ENCODE measurements at places on chromosomes 1 and 21.

GRCh38 chr1:53111073-53111556 is 31.3 kb downstream of the SLC1A7 start:
- DNase-seq, result no peak

DNA sequence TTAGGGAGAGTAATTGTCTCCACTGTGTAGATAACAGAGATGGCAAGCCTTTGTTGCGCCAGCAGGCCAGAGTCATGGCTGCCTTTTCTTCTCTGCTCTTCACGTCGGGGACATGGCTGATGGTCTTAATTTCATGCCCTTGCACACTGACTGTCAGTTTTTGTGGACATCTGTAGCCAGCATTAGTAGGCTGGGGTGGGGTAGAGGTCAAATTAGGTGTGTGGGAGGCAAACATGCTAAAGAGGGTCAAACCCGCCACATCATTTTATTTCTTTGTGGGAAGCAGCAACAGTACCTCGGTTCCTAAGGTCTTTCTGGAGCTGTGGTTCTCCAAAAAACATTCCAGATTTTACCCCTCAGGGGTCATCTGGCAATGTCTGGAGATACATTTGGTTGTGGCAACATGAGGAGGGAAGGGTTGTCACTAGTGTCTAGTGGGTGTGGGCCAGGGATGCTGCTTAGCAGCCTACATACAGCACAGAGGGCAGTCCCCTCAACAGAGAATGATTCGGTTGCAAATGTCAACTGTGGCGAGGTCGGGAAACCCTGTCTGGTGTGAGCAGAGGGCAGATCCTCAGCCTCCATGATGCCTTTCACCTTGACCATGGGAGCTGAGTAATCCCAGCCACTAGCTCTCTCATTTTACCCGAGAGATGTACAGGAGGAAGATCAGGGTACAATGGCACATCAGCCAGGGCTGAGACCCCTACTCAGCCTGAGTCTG is 14.7 kb downstream of the RUNX1 start:
- DNase-seq, result no peak

- no peak for DNase-seq
These were observed 47.3 kb upstream of the CNN3 start for GRCh38 chr1:94974241-94974640.

DNA sequence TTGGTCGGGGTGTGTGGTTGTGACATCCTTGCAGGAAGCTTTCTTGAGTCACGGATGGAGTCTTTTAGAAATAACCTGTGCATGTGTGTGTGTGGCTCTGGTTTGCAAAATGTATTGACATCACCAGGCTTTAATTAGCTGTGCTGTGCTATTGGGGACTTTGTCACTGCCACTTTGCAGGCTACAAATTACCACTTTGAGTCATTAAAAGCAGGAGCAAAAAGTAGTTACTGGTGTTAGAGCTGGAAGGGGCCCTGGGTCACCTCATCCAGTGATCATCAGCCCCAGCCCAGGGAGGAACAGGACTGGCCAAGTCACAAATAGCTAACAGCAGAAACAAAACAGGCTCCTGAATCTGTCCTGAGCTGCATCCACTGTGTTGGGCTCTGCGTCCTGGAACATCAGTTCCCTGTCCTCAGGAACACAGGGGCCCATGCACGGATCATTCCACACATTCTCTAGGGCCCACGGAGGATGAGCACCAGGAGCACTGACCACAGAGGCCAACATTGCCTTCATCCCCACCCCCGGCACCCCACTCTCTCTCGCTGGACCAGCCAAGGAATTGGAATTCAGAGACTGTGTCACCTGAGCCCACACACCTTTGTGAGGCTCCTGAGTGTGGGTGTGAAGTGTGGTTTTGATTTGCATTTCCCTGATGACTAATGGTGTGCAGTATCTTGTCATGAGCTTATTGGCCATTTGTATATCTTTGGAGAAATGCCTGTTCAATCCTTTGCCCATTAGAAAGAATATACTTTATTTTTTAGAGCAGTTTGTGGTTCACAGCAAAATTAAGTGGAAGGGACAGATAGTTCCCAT is 280.1 kb upstream of the C1orf174 start:
- no peak for DNase-seq

DNA sequence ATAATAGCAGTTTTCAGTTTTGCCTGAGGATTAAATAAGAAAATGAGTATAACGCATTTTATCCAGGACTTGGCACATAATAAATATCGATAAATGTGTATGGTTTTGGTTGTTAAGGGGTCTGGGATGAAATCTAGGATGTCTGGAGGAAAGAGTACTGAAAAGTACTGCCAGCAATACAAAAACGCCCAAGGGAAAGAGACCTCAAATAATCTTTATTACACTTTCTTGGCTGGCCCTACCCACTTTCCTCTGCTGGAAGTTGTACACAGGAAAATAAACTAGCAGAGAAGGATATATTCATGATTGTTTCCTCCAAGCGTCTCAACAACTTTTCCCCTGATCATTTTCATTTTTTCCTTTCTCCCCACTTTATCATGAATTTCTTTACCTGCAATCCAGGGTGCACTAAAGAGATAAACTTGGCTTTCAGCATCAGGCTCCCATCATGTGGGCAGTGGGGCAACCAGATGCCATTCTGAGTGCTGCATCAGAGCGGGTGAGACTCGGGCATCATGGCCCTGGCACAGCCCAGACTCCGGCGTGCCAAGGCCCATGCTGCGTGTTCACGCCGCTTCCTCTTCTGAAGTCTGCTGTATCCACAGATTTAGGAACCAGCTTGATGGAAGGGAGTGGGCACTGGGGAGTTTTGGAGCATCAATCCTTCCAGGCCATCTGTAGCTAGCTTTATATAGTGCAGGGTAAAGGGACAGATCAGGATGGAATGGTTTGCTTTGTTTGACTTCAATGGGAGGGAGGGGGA is 35.8 kb upstream of the PLXNA2 start:
- DNase-seq, result no peak

DNA sequence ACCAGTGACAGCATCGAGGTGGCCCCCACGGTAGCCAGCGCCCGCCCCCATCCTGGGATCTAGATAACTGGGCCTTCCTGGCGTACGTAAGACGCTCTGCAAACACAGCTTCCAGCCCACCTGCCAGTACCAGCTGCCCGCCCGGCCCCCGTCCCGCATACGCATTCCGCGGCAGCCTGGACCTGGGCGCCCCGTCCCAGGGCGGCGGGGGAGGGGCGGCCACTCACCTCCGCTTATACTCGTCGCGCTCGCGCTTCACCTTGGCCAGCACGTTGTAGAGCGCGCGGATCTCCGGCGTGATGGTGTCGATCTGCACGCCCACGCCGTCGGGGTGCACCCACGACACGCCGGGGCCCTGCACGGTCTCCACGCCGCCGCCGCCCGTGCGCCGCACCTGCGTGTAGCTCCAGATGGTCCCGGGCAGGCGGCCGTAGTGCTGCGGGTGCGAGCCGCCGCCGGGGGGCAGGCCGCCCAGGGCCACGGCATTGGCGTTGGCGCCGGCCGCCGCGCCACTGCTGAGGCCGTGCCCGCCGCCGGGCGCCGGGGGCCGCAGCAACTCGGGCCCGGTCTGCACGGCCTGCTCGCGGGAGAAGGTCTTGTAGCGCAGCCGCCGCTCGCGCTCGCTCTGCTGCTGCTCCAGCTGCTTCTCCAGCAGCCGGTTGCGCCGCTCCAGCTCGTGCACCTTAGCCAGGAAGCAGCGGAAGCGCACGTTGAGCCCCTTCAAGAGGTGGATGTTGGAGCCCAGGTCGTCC is 859 bp downstream of the IFFO2 start:
- DNase-seq, result peak; percentile 59

- no peak for DNase-seq
These were observed 110.1 kb upstream of the LMO4 start for GRCh38 chr1:87218618-87219017.

DNA sequence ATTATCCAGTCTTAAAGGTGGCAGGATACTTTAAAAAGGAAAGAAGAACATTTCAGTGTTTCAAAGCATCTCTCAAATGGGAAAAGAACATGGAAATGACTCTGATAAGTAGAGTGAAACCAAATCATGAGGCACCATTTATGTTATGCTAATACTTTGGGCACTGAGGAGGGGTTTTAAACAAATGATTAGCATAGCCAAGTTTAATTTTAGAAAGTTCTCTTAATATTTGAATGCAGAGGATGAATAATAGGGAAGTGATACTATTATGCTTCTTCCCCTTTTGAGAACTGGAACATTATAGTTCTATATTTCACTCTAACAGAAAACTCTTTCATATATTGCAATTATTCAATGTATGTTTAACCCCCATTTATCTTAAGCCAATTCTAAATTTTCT is 1181.9 kb upstream of the PRMT6 start:
- no peak for DNase-seq

- no peak for DNase-seq
These were observed 7.4 kb downstream of the GPR25 start for GRCh38 chr1:200880212-200880611.

- no peak for DNase-seq
These were observed 233.1 kb upstream of the VAMP3 start for GRCh38 chr1:7538033-7538432.

GRCh38 chr1:116737855-116738321 is 16.3 kb upstream of the CD2 start:
- peak; percentile 66 for DNase-seq

GRCh38 chr1:160219062-160219929 is 14.1 kb downstream of the PEA15 start:
- DNase-seq, result no peak

DNA sequence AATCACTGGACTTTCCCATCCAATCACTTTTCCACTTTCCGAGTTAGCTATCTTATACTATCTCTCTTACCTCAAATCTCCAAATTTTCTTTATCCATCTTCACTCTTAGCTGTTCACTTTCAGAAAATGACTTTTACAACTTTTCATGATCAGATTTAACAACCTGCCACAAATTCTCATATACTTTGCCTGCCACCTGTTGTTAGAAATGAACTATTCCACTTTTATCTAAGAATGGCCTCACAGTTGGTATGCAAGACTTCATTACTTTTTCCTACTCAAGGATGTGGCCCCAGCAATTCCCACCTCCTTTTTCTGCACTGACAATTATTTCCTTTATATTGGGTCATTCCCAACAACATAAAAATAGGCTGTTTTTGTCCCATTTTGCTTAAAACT is 93.6 kb upstream of the DEPDC1 start:
- DNase-seq, result no peak

DNA sequence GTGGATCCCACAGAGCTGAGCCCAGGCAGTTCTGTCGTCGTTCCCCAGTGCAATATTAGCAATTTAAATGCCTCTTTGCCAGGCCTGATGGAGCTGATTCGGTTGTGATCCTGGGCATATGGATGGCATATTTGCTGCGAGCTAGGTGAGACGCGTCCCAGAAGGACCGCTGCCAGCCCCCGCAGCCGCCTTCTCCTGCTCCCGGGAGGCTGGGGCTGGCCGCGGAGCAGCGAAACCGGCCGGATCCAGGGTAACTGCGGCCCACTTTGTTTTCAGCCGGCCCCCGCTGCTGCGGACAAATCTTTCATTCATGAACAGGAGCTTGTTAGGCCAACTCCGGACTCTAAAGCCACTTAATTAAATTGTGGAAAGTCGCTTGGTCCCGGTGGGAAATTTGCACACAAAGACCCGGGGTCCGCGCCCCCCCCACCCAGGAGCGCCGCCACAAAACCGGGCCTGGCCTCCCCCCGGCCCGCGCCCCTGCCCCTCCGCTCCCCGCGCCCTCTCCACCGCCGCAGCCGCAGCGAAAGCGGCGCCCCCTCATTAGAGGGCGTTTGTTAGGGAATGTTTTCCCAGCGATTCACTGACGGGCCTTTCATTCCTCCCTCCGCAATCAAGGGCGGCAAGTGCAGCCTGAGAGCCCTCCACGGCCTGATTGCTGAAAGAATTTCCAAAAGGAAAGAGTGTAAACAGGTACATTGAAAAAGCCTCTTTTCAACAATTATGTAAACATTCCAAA is 383.3 kb downstream of the RRAGC start:
- DNase-seq, result no peak

GRCh38 chr1:45545019-45545493 is 5.6 kb upstream of the AKR1A1 start:
- DNase-seq, result no peak

GRCh38 chr1:8574985-8575384 is 242.5 kb downstream of the RERE start:
- DNase-seq, result no peak

DNA sequence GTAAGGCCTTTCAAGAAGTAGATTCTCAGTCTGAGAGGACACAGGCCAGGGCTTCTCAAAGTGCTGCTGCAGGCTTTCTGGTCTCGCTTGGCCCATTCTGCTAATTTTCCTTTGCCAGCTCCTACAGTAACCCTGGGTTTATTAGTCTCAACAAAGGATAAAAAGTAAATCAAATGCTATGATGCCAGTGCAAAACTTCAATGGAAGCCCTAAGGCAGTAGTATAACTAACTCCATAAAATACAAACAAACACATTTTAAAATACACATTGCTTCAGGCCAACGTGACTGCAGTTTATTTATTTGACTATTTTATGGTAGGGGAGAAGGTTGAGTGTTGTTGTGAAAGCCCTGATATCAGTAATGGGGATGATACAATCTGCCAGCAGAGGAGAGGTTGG is 89.6 kb downstream of the NRDC start:
- DNase-seq, result no peak

- DNase-seq, result no peak
These were observed 8.2 kb downstream of the TNN start for GRCh38 chr1:175075572-175076568.

DNA sequence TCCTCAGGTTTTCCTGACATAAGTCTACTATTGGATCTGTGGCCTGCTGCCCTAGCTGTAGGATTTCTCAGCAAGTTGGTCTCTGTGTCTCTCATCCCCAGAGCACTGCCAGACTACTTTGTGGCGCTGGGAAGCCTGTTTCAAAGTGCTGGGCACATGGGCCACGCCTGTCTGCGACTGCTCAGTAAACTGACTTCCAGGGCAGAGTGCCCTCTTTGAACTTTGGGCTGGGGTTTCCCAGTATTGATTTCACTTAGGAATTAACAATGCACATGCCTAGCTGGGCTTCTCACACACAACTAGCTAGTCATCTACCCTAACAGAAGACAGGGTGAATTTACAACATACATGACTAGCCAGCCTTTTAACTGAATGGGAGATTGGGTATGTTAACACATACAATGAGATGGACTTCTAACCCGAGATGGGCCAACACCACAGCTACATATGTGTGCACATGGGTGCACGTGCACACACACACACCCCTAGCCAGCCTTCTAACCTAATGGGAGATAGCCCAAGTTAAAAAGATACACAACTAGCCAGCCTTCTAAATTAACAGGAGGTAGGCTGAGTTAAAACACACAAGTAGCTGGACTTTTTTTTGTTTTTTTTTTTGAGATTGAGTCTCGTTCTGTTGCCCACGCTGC is 6.9 kb upstream of the TRIM17 start:
- DNase-seq, result no peak

- no peak for DNase-seq
These were observed 128.0 kb downstream of the USP25 start for GRCh38 chr21:15857740-15858139.

DNA sequence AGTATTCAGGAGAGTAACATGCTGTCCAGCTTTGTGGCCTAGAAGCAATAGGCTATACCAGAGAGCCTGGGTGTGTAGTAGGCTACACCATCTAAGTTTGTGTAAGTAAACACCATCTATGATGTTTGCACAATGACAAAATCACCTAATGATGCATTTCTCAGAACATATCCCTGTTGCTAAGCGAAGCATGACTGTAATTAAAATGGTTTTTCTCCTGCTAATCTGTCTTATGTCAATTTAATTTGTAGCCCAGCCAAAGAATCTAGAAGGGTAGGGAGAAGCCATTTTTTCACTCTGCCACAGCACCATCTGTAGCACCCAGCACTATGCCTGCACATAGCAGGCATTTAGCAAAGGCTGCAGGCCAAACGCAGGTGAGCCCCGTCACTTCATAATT is 2.0 kb upstream of the TTC24 start:
- DNase-seq, result no peak
